ENCODE measurements at places on chromosomes 4 and X.

DNA sequence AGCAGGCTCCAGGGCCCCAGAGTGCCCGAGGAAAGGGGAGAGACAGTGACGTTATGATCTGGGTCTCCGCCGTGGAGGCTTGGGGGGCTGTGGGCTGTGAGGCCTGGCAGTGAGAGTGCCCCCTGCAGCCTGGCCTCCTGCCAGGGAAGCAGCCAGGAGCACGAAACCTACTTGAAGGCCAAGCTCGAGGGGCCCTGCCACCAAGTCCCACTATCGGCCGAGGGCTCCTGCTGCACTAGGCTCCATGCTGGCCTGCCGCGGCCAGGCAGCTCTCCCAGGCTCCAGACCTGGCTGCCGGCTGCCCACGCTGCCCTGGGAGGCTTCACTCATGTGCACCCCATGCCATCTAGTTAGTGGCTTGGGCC lies 18.7 kb downstream of the FLNA start:
- DNase-seq, result no peak

DNA sequence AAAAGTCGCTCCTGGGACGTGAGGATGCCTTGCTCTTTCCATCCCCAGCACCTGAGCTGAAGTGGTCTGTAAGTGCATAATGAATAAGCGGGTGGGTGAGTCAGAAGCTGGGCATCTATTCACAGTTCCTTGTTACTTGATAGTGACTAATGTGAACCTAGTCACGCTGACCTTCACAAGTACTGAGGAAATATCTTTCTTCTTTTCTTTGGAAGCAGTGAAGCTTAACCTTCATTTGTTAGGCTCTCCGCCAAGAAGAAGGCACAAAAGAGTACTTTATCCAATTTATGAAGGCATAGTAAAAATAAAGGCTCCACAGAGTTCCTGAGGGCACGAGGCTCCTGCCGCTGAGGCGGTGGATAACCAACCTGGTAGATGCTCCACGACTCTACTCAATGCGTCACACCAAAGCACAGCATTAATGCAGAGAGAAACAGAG lies 475.7 kb upstream of the SLIT2 start:
- DNase-seq, result no peak

- DNase-seq, result no peak
Measured at GRCh38 chr4:15893962-15894361, 44.6 kb downstream of the FGFBP1 start.

DNA sequence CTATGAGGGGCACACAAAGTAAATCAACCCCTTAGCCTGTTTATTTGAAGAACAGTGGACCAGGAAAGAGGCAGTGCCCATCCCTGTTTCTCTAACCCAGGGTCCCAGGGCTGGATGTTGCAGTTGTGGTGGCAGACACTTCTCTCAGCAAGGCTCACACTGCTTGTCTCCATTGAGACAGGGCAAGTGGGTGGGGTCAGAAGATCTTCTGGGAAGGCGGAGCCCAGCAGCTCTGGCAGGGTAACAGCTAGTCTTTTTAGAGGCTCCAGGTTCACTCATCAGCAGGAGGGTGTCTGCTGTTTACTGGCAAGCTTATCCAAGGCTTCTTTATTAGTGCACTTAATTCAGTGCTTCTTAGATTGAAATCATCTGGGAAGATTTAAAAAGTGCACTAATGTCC lies 659.8 kb upstream of the DIPK2B start:
- DNase-seq, result no peak

DNA sequence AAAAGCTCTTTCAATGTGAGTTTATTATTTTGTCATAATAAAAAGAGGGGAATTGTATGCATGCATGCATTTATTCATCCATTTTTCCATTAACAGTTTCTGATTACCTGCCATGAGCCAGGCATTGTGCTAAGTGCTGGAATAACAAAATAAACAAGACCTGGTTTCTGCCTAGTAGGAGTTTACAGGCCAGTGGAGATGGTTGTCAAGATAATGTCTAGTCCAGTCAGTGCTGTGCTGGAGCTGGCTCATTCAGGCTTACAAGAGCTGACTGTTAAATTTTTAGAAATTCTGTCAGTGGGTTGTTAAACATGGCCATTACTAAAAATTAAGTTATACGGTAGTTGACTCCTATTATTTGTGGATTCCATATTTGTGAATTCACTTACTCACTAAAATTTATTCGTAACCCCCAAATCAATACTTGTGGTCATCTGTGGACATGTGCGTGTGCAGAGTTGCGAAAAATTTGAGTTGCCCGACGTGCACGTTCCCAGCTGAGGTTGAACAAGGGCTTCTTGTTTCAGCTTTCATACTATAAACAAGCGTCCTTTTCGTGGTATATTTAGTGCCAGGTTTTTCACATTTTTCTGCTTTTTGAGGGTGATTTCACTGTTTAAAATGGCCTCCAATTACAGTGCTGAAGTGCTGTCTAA lies 172.3 kb upstream of the RPS6KA3 start:
- no peak for DNase-seq

GRCh38 chr4:74320559-74321118 lies 12.4 kb downstream of the EPGN start:
- no peak for DNase-seq

DNA sequence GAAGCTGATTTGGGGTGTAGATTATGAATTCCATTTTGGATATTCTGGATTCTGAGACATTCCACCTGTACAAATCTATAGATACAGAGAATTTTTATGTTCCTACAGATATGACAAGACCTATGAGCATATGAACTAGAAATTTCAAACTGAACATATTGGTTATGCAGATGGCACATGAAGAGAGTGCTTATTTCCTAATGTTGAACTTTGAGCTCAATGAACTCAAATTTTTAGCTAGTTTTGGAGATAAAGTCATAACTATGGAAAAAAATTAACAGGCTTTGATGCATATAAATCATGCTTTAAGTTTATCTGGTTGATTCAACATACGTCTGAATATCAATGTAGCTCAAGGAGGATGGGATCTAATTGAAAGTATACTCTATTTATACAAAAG lies 8.9 kb downstream of the CHIC2 start:
- no peak for DNase-seq

GRCh38 chr4:19888587-19888986 lies 363.1 kb upstream of the SLIT2 start:
- DNase-seq, result no peak

DNA sequence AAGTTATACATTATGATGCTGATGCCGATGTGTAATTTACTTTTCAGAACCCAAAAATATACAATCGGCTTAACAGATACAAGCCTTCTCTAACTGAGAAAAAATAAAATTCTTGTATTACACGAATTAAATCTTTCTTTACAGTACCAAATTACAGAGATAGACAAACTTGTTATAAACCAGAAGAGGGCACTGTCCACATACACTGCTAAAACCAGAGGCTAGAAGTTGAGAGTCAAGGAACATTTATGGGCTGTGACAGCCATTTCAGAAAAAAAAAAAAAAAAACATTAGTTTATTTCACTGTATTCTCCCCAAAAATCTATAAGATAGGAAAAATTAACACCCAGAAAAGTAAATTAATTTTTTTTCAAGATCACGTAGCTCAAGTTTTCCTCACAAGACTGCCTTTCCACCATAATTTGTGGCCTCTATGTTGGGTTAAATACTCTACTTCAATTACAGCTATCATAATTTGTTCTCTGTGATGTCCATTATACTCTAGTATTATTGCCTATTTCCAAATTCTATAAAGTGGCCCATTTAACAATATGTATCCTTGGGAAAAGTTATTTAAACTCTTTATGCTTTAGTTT lies 12.0 kb downstream of the EREG start:
- peak; percentile 28 for DNase-seq

DNA sequence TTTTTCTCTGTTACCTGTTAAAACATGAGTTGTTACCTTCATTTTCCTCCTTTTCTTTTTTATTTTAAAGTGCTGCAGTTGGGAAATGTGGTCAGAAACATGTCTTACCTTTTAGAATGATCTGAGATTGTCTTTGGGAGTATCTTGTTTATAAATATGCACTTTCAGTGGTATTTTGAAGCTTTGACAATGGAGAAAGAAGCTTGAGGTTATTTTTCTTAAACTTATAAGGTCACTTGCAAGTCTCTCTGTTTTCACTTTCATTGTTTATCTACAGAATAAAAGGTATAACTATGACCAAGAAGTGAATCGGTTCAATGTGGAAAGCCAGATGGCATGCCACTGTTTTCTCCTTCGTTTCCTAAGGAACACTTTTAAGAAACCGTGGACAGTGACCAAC lies 167.5 kb upstream of the SLC7A11 start:
- no peak for DNase-seq
